ENCODE measurements at places on chromosomes 11 and 22.

- DNase-seq, result no peak
Measured at GRCh38 chr11:17063171-17064002, 14.1 kb downstream of the RPS13 start.

DNA sequence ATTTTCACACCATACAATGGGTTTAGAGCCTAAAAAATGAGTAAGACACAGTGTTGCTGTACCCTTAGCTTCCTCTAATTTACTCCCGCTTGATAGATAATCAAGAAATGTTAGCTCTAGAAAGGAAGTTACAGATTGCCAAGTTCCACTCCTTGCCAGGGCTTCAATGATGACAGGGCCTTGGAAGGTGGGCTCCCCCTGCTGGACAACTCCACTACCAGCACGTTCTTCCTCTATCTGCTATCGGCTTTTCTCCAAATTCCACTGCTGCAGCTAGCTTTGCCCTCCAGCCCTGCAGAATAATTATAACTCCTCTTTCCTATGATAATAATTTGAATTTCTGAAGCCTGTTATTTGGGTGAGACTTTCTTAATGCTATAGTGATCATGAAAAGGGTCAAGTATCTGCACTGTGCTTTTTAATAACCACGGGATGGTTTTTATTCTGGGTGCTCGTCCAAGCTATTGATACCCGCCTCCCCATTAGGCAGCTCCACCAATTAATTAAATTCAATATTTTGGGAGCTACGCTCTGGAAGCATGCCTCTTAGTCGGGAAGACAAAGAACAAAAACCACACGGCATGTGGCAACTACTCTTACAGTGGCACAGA is 9.0 kb downstream of the SYN3 start:
- peak; percentile 9 for DNase-seq

- DNase-seq, result no peak
Measured at GRCh38 chr11:75454987-75455386, 22.0 kb upstream of the KLHL35 start.

DNA sequence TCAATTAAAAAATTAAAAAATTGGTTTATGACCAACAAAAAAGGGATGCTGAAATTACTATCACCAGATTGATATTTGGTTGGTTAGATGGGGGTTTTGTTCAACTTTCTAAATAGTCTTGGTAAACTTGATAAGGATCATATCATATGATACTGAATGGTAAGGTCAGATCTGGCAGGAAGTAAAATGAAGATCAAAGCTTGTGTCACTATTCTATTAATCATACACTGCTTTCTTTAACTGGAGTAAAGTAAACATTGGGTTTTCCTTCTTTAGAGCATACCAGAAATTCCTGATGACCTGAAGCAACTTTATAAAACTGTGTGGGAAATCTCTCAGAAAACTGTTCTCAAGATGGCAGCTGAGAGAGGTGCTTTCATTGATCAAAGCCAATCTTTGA is 40.2 kb downstream of the RRM1 start:
- DNase-seq, result no peak

- DNase-seq, result no peak
Measured at GRCh38 chr11:84543367-84544159, 1083.6 kb downstream of the DLG2 start.

DNA sequence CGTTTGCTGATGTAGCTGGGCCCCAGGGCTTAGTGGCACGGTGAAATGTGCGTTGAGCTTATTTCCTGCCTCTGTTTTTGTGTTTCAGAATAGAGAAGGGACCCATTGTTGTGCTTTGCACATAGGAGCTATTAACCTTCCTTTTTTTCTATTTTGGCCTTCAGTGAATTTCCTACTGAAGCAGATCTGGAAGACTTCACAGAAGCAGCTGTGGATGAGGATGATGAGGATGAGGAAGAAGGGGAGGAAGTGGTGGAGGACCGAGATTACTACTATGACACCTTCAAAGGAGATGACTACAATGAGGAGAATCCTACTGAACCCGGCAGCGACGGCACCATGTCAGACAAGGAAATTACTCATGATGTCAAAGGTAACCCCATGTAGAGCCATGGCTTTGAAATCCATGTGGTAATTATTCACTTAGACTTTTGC is 37.4 kb upstream of the ST14 start:
- no peak for DNase-seq

DNA sequence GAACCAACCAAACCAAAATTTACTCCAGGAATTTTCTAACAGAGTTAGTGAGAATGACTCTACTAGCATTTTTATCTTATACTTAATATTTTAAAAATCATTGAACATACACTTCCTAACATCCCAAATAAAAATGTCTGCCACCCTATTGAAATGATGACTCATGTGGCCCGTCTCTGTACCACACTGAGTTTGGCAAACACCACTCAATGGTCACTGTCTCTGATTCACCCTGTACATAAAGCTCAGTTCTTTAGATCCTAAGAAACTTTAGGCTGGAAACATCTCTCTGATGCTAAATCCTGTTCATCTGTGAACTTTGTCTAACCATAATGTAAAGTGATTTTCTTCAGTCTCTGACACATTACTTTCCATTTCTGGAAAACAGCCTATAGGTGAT is 182.0 kb downstream of the CWF19L2 start:
- no peak for DNase-seq

- no peak for DNase-seq
Measured at GRCh38 chr11:67572747-67573419, 10.7 kb upstream of the GSTP1 start.

DNA sequence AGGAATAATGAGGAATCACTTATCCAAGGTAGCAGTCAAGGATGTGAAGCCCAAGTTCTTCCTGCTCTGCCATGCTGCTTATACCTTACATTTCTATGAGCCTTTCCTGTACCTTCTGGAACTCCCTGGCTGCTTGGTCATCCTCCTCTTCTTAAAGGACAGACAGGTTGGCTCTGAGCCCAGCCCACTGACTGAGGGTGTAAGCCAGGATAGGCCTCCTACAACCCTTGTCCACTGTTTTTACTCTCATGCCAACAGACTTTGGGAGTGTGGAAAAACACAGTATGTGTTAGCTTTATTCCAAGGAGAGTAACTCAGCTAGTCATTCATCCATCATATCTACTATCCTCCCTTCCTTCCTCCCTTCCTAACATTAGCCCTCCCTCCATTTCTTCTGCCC is 47.5 kb downstream of the IRAG1 start:
- no peak for DNase-seq

DNA sequence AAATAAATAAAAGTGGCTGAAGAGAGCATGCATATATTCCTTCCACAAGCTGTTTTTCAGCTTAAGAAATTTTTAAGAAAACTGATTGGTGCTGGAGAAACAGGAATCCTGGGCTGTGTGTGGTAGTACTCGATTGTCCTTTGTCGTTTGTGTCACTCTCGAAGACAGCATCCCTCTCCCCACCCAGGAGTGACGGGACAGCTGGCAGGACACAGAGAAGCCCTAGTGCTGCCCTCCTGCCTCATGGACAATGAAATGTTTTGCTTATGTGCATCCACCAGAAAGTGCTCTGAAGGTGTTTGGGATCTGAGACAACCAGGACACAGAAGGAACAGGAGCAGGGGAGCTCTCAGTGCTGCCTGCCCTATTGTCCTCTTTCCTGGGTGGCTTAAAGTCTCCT is 12.8 kb downstream of the PLAAT4 start:
- no peak for DNase-seq

- DNase-seq, result no peak
Measured at GRCh38 chr22:38607680-38608079, 37.7 kb upstream of the DMC1 start.

DNA sequence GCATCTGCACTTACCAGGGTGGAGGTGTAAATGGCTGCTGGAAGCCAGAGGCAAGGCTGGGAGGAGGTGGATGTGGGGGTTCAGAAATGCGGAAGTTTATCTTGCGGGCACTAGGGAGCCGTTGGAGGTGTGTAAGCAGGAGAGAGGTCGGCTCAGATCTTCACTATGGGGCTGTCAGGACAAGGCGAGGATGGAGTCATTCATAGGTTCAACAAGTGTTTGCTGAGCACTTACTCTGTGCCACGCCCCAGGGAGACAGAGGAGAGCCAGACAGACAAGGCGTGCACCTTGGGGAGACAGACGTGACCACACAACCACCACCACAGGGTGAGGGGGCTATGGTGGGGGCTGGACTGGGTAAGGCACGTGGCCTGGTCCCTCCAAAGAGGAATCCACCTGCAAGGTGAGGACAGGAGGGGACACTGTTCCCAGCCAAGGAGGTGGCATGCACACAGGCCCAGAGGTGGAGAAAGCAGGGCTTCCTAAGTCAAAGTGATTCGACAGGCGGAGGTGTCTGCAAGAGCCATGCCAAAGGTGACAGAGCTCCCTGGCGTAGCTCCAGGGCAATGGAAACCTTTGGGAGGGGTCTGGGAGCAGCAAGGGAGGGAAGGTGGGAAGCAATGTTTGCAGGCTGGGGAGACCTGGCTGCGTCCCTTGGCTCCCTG is 30.8 kb upstream of the TCF20 start:
- no peak for DNase-seq

- no peak for DNase-seq
Measured at GRCh38 chr22:48198489-48199459, 1436.3 kb downstream of the TBC1D22A start.

GRCh38 chr11:44538375-44539054 is 26.9 kb upstream of the CD82 start:
- DNase-seq, result peak; percentile 27

DNA sequence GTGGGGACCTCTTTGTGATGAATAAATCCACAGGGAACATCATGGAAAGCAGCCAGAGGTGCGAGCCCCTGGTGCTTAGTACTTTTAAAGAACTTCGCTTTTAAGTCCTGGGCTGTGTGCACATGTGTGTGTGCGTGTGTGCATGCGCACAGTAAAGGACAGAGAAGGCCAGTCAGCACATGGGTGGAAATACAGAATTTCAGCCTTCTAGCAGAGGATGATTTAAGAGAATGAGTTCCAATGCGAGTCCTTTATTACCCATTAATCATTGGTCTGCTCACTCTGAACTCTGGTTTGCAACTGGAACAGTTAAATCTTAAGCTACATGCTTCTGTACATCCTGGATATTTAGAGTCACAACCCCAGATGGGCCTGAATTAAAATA is 18.9 kb downstream of the TEAD1 start:
- no peak for DNase-seq

GRCh38 chr22:25942115-25942855 is 200.3 kb downstream of the MYO18B start:
- DNase-seq, result no peak

DNA sequence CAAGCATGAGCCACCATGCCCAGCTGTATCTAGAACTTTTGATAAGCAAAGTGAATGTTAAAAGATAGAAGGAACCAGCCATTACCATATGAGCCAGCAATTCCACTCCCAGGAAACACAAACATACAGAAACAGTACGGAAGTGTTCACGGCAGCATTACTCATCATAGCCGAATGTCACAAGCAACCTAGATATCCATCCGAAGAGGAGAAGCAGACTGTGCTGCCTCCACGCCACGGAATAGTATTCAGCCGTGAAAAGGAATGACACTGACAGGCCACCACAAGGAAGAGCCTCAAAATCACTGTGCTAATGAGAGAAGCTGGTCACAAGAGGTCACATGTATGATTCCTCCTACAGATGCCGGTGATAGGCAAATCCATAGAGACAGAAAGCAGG is 17.6 kb upstream of the MGAT3 start:
- DNase-seq, result no peak

DNA sequence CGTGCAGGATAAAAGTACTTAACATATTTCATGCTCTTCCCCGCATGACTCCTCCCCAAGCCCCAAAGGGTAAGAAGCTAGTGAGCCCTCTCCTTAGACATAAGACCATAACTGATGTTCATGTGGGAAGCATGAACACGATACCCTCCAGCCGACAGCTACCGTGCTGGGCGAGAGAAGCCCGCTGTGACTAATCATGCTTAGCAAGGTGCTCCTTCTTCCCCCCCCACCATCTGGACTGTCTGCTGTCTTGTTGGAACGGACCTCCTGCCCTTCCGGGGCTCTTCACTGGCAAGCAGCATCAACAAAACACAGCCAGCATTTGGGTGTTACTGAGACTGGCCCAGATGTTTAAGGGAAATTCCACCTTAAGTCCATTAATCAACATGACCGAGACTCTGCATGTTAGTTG is 200.6 kb downstream of the DBX1 start:
- no peak for DNase-seq

DNA sequence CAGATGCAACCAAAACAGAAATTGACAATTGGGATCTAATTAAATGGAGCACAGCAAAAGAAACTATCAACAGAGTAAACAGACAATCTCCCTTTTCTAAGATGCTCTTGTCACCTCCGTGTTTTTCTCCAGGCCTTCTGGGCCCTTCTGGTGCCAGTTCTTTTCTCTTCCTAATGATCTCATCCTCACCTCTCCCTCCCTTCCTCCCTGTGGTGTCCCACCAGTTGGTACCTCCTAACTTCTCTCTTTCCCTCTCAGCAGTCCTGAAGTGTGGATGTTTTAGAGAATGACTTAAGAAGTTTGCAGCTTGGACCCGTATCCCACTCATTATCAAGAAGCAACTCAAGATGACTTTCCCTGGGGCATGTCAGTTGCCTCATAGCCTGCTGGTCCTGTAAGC is 6.4 kb downstream of the APOBEC3H start:
- no peak for DNase-seq

DNA sequence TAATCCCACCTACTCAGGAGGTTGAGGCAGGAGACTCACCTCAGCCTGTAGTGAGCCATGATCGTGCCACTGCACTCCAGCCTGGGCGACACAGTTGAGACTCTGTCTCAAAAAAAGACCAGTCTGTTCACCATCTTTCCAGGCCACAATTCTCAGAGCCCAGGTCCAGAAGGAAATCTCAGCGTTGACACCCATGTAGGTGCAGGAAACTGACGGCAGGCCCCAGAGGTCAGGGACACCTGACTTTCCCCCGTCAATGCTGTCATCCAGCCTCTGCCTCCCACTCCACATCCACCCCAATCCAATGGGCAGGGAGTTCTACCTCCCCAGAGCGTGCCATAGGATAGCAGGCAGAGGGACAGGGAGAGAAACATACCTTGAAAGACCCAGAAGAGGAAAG is 5.9 kb upstream of the GRK2 start:
- no peak for DNase-seq

DNA sequence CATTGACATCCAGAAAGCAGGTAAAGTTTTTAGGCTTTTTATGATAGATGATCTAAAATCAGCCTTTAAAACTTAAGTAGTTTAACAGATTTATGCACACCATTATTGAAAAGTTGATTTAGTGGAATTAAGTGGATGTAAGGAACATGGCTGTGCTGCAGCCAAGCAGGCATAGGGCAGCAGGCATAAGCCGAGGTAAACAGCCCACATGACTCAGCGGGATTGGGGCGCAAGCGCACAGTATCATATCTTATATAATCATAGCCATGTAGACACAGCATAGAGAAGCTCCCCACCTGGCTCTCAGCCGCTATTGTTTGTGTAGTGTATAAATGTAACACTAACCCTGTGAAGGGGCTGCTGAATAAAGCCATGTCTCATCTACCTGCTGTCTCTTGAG is 157.5 kb downstream of the WNT11 start:
- no peak for DNase-seq

- no peak for DNase-seq
Measured at GRCh38 chr11:103897160-103897936, 139.1 kb upstream of the DDI1 start.

- DNase-seq, result no peak
Measured at GRCh38 chr11:132187386-132187785, 817.0 kb downstream of the NTM start.

GRCh38 chr22:33874206-33874605 is 46.1 kb downstream of the LARGE1 start:
- no peak for DNase-seq

GRCh38 chr11:119599864-119600541 is 129.0 kb downstream of the NECTIN1 start:
- DNase-seq, result no peak

GRCh38 chr22:38725900-38726655 is 20.3 kb downstream of the GTPBP1 start:
- no peak for DNase-seq

GRCh38 chr11:85627332-85627997 is at the start of gene DLG2:
Gene DLG2, minus strand, starts transcription at chr11:85627344.
- no peak for DNase-seq

All from activated naive CD4-positive, alpha-beta T cell (primary cell).